ENCODE measurements at places on chromosomes 12 and 14.
A peak's percentile ranks its signal among the peaks of the same experiment; 100 is the strongest.

- peak; percentile 50 for DNase-seq
Measured at GRCh38 chr14:93056166-93056839, 59.4 kb downstream of the ITPK1 start.

DNA sequence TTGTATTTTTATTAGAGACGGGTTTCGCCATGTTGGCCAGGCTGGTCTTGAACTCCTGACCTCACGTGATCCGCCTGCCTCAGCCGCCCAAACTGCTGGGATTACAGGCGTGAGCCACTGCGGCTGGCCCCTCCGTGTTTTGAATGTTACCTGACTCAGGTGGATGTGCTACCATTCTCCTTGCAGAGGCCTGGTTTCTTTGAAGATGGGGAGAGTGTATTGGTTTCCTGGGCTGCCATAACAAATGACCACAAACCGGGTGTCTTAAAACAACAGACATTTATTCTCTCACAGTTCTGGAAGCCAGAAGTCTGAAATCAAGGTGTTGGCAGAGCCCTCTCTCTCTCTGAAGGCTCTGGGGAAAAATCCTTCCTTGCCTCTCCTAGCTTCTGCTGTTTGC is 98.0 kb downstream of the IRF2BPL start:
- no peak for DNase-seq

GRCh38 chr14:21047378-21047781 is 5.2 kb downstream of the RNASE7 start:
- DNase-seq: no peak

DNA sequence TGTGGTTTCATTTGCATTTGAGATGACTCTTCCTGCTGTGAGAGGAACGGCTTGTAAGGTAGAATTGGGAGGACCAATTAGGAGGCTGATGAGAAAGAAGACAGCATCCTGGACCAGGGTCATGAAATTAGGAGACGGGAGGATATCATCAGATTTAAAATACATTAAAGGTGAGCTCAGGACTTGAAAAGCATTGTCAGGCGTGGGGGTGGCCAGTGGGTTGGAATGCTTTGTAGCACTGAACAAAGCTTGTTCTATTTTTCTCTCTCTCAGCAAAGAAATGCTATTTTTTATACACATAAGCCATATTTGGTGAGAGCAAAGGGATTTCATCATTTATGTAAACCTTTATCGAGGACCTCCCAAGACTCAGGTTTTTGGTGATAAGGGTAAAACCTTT is 157.5 kb downstream of the TMEM132D start:
- no peak for DNase-seq

GRCh38 chr12:27554421-27555186 is 30.6 kb downstream of the PPFIBP1 start:
- peak; percentile 46 for DNase-seq

DNA sequence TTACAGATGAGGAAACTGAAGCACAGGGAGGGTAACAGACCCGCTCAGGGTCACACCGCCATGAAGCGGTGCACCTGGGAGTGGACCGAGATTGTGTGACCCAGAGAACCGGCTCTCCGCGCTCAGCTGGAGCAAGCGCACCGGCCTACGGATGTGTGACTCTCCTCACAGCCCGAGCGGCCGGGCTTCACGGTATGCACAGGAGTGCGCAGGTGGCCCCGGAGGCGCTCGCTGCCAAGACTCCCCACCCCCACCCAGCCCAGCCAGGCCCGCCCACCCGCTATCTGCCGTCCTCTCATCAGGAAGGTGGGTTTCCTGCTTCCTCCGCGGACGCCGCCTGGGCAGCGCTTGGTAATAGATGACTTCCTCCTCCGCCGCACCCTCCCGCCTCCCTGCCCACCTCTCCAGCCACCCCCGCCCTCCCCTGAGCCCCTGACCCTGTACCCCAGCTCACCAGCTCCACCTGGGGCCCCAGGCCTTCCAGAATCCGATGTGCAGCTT is 110.7 kb downstream of the NCOR2 start:
- DNase-seq: no peak

- DNase-seq: peak; percentile 75
Measured at GRCh38 chr14:90060312-90060964, 1.4 kb upstream of the KCNK13 start.

GRCh38 chr14:56117765-56118610 is at the start of gene PELI2:
Gene PELI2 (plus strand): TSS chr14:56118411. CDS start chr14:56118661, 250 bp downstream.
- peak; percentile 82 for DNase-seq

DNA sequence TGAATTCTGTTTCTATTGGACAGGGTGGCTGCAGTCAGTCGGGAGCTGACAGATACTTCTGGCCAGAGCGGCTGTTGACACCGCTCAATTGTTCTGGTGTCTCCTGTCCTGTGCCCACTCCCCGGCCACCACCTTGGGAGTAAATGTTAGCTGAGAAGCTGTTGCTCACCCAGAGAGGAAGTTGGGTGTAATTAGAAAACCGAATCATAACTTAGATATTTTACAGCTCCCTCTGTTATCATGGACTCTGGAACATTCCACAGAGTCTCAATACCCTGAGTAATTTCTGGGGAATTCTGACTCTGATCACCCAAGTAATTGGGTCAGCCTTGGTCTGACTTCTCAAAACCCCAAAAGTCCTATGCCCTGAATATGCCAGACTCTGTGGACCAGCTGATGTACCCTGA is 58.3 kb upstream of the RFLNA start:
- no peak for DNase-seq

DNA sequence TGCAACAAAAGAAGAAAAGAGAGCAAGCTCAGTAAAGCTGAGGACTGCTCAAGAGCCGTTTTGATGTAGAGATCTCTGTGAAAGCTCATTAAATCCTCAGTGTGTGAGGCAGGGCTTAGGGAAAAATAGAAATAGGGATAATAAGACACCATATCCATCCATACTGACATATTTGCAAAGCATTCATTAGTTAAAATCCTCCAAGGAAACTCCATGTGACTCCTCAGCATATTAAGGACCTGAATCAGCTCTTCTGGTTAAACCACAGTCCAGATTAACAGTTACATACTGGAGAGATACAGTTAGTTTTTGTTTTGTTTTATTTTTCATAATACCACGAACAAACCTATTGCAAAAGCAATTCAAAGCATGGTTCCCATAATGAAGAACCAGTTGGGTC is 288.2 kb downstream of the PAWR start:
- DNase-seq: no peak

DNA sequence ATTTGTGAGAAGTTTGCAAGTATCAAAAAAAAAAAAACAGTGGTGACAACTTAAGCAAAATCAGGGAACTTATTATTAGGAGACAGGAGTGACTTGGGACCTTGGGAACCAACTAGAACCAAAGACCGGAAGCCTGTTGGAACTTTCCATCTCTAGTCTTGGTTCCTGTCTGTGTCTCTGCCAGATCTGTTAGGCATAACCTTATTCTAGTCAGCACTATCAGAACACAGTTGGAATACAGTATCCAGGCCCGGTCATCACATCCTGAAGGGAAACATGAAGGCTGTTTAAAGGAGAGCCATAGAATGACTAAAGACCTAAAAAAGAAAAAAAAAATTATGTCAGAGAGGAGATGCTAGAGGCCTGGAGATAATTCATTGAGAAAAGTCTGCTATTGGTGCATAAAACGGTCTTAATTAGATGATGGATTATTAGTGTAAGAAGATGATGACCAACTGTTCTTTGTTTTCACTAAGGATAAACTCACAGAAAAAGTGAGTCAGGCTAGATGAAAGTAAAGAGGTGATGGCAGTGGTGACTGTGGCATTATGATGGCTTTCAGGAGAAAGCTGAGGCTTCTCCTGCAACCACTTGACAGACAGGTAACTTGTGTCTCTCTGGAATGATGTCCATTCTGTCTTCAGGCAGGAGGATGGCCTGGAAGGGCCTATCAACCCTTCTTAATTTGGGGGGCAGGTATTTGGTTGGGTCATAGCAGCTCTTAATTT is 28.2 kb downstream of the DACT1 start:
- DNase-seq: no peak

DNA sequence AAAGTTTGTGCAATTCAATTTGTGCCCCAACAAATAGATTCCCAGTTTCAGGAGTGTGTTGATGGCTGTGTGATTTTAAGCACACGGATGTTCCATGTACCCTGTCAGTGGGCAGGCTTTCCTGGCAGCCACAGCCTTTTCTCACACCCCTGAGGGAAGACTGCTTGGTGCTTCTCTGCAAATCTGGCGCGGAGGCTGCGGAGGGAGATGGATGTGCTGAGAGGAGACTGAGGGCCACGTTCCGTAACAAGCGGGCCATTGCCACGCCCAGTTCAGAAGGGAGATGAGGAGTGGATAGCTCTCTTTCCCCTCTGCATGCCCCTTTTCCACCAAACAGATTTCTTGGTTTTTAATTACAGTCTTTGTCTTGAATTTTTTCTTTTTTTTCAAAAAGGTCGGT is 89.1 kb downstream of the BEGAIN start:
- no peak for DNase-seq

DNA sequence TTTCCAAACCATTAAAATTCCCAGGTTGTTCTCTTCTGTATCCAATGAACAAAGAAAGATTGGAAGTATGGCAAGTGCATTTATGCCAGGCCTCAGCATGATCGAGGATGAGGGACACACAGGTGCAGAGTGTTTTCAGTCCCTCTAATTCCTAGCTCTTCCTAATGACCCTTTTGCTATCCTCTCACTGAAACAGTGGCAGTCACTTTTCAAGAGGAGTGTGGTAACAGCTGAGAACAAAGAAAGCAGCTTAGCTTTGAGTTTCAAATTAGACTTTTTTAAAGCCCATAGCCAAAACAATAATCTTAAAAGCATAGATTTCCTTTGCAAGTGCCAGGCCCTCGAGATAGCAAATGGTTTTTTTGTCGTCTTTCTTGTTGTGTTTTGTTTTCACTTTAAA is 110.8 kb downstream of the KCNH5 start:
- no peak for DNase-seq

- DNase-seq: no peak
Measured at GRCh38 chr12:68391937-68392336, 59.8 kb upstream of the MDM1 start.

GRCh38 chr12:123867141-123867540 is 105.0 kb downstream of the DNAH10 start:
- no peak for DNase-seq

GRCh38 chr12:45256721-45257120 is 40.8 kb downstream of the ANO6 start:
- DNase-seq: no peak

GRCh38 chr14:86057018-86057667 is 527.2 kb downstream of the FLRT2 start:
- peak; percentile 35 for DNase-seq

Measured in nephron progenitor cell (in vitro differentiated cells).